GM20000 (cell line): ENCODE measurements at places on chromosomes 2 and 18.

GRCh38 chr2:12127638-12128037 lies 381.2 kb downstream of the LPIN1 start:
- DNase-seq, result no peak

DNA sequence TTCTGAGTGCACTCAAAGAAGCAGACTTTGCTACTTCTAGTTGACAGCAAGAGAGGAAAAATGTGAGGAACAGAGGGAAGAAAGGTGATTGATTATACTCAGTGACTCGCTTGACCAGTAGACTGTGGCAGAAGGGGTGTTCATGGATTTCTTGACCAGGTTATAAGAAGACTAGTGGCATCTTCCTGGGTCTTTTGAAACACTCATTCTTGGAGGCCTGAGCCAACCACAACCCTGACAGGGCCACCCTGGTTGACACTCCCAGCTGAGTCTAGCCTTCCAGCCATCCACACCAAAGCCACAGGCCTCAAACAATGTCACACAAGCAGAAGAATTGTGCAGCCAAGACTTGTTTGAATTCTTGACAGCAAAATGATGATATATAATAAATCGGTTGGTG lies 366.3 kb downstream of the SS18 start:
- DNase-seq, result no peak

DNA sequence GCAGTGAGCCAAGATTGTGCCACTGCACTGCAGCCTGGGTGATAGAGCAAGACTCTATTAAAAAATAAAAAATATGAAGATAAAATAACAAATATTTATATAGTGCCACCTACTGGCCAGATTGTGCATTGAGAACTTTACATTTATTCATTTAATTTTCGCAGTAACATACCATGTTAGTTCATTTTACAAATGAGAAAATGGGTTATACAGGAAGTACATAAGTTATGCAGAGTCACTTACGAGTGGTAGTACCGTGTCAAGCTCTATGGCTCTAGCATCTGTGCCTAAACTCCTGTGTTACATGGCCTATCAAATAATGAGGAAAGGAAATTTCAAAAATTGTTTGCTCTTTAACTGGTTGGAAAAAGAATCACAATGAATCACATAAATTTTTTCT lies 27.9 kb downstream of the RIF1 start:
- DNase-seq, result peak; percentile 39

DNA sequence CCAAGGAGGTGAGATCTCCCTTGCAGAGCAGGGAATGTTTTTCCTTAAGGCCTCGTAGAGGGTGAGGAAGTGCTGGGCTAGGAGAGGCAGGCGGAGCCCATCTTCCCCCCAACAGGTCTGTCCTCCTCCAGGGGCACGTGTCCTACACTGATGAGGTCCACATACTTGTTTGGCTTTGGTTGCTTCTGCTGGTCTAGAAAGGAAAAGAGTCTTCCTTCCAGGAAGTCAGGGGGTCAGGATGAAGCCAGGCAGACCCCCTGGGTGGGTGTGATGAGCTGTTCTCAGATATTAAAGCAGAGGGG lies 6.0 kb downstream of the SH3BP4 start:
- DNase-seq, result no peak

DNA sequence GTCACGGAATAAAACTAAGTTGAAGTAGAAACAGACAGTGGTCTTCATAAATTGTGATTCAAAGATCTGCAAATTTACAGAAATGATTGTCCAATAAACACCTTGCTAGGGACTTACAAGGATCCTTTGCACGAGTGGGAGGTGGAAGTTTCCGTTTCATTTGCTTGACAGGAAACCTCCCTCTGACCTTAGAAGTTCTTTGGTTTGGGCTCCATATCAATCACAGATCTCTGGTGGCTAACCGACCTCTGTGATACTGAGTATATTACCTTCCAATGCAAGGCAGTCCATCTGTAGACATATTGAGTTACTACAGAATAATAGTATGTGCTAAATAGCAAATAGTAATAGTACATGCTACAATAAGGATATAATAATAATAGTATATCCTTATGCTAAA lies 33.7 kb upstream of the RNF152 start:
- no peak for DNase-seq

DNA sequence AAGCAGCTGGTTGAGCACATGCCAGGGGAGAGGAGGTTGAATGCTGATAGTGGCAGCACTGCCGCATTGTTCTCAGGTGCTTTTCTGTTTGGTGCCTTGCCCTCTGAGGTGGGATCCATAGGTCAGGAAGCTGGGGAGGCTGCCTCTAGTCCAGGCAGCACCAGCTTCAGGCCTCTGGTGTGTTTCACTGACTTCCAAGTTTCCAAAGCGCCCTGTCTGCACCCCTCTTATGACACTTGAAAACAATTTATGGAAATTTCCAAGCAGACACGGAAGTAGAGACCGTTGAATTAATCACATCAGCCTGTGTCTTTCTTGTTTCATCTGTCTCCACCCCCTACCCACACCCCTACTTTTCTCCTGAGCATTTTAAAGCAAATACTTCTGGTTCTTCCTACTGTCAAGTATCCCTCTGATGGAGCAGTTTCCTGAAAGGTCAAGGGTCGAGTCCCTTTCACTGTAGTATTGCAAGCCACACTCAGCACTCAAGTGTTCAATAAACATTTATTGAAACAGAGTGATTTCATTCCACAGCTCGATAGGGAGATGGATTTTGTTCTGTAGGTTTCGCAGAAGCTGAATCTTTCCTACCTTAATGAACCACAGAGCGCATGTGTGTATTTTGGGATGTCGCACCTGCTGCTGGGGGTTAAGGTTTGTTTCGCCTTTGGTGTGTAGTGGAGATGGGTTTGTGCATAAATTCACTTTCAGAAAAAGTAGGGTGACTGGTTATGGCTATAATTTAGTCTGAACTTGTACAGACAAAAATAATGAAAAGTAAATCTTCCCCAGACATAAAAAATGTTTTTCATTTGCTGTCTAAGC lies 21.4 kb downstream of the DGKD start:
- DNase-seq, result no peak

DNA sequence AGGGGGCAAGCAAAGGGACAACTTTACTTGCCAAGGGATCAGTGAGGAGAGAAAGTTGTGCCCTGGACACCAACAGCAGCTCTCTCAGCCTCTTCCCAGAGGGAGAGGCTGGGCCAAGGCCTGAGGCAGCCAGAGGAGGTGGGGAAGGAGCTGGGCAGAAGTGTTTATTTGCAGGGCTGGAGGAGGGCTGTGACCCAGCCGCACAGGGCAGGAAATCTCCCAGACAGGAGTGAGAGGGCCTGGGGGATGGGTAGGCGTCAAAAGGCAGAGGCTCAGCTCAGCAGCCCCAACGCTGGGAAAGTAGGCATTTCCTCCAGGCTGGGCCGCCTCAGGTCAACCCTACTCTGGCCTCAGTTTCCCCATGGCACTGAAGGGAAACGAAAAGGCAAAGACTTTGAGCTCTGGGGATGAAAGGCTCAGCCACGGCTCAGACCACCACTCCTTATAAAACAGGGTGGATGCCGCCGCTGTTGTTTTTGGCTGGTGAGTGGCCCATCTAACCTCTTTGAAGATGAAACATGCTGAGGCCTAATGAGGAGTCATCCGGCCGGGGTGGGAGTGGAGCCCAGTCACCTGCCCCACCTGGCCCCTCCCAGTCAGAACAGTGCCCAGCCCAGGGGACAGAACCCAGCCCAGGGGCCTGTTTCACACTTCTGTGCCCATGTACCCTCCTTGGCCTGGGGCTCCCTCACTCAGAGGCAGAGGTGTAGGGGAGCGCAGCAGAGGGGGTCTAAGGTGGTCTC lies 21.9 kb upstream of the SEMA4C start:
- no peak for DNase-seq

GRCh38 chr2:15763106-15763821 lies 171.6 kb downstream of the DDX1 start:
- DNase-seq, result no peak

DNA sequence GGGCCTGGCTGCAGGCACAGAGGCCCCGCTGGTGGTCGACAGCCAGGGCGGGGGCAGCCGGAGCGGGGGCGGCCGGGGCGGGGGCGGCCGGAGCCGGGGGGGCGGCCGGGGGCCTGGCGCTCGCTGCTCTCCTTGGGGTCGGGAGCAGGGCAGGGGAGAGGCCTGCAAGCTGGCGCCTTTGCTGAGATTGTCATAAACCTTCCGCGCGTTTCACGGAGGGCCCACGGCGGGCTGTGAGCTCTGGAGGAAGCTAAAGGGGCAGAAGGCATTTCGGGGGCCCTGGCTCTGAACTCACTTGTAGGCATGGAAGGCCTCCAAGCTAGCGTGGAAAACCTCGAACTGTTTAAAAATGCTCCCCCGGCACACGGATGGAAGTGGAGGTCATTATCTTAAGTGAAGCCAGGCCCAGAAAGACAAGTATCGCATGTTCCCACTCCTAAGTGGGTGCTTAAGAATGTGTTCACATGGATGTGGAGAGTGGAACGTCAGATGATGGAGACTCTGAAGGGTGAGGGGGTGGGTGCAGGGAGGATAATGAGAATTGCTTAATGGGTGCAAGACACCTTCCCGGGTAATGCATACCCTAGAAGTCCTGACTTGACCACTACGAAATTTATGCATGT lies 629 bp downstream of the PRELID3A start:
- no peak for DNase-seq
